T-cell (primary cell): ENCODE measurements at places on chromosomes 6 and 20. TPM values are rescaled to one million over a fixed set of nuclear protein-coding genes. Genes with fewer than 3 reads are reported as not detected.

DNA sequence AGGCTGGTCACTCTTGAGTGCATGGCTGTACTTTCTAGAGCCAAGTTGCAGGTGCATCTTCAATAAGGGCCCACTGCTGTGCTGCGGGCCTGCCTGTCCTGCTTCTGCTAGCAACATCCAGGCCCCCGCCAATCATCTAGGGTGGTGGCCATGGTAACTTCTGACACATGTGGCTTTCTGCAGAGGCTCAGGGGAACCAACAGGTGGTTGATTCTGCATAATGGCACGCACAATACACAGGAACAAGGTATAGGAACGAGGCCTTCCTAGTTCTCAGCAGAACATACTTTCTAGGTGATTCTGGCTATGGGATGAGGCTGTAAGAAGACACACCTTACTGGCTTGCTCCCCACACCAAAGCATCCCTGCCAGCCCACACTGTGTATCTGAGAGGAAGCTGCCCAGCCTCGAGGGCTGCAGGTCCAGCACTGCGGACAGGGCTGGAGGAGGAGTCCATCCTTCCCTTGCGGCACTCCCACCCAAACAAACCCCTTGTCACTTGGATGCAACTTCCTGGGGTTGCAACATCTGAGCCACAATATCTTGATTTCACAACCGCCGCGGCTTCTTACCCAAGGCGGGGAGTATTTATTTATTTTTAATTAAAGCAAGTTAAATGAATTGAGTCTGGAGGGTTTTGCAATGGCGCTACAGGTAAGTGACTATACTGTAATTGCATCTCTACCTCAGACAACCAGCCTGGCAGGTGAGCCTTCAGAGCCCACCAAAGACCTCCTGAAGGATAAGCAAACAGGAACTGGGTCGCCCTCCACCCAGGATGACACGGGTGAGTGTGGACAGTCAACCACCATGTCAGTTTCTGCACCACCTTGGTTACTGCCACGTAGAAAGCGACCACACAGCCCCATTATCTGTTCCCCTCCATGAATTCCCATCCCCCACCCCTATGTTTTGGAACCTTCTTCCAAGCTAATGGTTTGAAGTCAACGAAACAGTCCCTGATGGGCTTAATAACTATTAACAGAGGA is 49.6 kb downstream of the SULF2 start:
- H3K27me3 ChIP-seq, result no peaks in the 10 kb centered on the region
- H3K4me1 ChIP-seq, result no peaks in the 10 kb centered on the region
- H3K4me3 ChIP-seq, result no peak overlapping the region
- no peak for DNase-seq
- H3K27ac ChIP-seq, result no peak overlapping the region

DNA sequence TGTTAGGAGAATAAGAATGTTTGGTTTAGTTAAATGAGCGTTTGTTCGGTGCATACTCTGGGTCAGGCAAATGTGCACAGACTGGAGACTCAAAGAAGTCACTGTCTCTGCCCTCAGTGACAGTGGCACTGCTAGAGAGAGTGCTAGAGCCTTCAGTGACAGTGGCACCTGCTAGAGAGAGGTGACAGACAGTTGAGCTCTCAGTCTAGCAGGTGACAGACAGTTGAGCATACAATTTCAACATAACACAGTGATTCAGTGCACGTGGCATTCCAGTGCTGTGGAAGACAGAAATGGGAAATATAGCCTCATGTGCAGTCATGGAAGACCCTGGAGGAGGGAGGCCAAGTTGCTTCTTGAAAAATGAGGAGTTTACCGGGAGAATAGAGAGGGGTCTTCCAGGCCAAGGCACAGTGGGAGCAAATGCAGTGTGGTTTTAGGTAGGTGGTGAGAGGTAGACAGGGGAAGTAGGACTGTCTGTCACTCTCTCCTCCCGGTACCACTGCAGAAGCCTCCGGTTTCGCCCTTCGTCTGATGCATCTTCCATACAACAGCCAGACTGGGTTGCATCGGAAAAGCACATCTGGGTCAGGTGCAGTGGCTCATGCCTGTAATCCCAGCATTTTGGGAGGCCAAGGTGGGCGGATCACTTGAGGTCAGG is 107.9 kb upstream of the CLDN20 start:
- DNase-seq, result no peak
- no peaks in the 10 kb centered on the region for H3K36me3 ChIP-seq
- H3K27me3 ChIP-seq, result no peaks in the 10 kb centered on the region
- H3K4me3 ChIP-seq, result no peak overlapping the region
- H3K4me1 ChIP-seq, result peaks cover 9% of the 10 kb centered on the region

- H3K27ac ChIP-seq, result no peak overlapping the region
- no peak for DNase-seq
- H3K36me3 ChIP-seq, result peaks cover 15% of the 10 kb centered on the region
- no peaks in the 10 kb centered on the region for H3K4me1 ChIP-seq
- no peak overlapping the region for H3K4me3 ChIP-seq
- H3K27me3 ChIP-seq, result no peaks in the 10 kb centered on the region
These were observed 60.1 kb downstream of the PRND start for GRCh38 chr20:4781637-4782377.

The PCK1 gene
- total RNA-seq, result 0.25 TPM

The ID4 gene
- total RNA-seq, result not detected
